ENCODE measurements at places on chromosomes 16 and 17.

DNA sequence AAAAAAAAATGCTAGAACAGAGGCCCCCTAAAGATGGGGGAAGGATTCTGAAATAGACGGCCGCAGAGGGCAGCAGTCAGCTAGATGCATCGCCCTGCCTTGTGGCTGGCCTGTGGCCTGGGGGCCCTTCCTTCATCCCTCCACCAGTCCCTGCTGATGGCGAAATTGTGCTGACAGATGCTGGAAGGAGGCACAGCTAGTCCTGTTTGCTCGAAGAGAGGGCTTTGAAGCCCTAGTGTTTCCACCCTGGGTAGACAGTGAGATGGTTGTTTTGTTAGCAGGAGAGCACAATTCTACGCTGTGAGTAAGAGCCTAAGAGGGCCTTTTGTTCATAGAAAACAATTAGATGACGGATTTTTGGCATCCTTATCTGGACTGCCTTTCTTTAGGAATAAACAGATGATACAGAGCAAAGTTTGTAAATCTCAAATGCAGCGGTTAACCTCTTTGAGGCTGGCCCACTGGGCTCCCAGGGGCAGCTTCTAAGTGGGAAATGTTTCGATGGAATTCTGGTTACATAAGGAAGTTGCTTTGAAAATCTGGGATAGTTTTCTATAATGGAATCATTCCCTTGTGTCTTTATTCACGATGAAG lies 23.0 kb downstream of the VPS35L start:
- DNase-seq: no peak

DNA sequence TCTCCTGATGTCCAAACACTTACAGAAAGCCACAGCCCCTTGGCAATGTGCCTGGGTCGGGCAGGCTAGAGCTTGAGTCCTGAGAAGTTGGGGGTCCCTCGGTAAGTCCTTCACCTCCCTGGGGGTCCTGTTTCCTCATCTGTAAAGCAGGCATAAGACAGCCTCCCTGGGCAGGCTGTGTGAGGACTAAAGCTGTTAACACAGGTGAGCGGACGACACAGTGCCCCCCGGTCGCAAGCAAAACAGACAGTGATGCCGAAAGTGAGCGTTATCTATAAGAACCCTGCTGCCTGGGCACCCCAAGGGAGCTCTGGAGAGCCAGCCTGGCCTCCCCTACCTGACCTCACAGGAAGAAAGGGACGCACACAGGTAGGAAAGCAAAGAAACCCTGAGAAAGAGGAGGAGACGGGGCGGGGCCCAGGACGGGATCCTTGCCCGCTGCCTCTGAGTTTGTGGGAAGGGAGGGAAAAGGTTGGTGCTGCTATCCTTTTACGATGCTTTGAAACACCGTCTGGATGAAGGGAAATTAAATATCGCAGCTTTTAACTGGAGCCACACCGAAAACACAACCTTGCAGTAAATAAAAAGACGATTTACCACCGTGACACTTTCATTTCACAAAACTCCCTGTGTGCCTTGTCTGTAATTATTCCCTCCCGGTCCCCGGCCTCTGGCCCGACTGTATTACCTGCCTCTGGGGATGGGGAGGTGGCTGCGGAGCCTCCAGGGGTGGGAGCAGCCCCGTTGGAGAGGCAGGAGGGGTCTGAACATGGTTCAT lies 67.1 kb downstream of the ENGASE start:
- DNase-seq: no peak

GRCh38 chr16:51175081-51175480 lies 24.0 kb upstream of the SALL1 start:
- DNase-seq: no peak

DNA sequence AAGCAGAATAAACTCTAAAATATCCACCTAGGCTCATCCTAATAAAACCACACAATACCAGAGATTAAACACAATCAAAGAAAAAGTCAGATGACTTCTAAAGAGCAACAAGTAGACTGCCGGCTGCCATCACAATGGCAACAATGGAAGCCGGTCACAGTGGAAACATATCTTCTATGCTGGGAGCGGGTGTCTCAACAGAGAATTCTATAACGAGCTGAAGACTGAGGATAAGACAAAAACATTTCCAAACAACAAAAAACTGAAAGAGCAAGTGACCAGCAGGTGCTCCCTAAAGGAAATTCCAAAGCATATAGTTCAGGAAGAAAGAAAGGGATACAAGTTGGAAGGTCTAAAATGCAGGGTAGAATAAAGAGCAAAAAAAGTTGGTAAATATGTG lies 8.9 kb downstream of the NSMCE1 start:
- no peak for DNase-seq

- DNase-seq: no peak
Measured at GRCh38 chr16:88634141-88634993, 4.0 kb upstream of the IL17C start.

GRCh38 chr17:6574687-6575595 lies 18.6 kb upstream of the PITPNM3 start:
- DNase-seq: peak; percentile 23

- DNase-seq: no peak
Measured at GRCh38 chr16:59913666-59914065, 1179.5 kb upstream of the GOT2 start.

DNA sequence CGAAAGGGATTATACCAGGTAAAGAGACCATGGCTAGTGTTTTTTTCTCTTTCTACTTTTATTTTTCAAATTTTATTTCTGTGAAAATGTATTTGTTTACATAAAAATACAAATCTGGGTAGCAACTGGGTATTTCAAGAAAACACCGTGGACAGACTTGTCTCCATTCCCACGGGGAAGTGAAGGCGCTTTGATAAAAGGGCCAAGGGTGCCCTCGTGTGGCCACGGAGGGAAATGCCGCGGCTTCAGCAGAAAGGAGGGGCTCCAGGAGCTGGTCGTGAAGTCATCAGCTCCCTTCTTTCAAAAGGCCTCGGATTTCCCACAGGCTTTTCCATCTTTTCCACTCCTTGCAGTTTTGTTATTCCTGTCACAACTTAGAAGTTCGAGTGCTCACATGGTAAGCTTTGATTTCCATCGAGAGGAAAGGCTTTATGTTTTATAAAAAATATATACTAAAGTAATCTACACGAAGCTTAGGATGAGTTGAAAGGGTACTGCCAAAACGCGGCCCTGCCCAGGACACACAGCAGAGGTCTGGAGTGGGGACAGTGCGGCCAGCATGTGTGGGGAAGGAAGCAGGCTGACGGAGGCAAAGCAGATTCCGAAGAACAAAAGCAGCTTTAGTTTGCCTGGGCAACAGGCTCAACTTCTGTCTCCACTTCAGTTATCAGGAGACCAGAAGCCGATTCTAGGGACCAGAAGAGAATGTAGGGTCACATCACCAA lies 15.3 kb upstream of the MNT start:
- DNase-seq: peak; percentile 78
